ENCODE measurements at places on chromosomes 16 and 17.

DNA sequence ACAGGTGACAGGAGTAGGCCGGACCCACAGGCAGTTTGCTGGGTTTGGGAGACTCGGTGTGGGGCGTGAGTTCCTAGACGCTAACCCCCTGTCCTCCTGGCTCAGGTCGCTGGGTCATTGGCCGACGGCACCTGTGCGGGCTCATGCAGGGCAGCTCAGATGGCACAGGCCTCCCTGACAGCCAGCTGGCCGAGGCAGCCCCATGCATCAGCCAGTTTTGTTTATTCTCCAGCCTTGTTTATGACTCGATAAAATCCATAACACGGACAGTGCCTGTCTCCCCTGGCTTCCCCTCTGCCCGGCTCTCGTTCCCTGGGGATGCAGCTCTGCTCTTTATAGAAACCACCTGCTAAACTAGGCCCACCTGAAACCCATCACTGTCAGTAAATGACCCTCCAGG is 46.0 kb downstream of the SDK2 start:
- DNase-seq = no peak

- DNase-seq = no peak
These were observed 502.9 kb downstream of the GRIN2A start for GRCh38 chr16:9679213-9679767.

- no peak for DNase-seq
These were observed 6.6 kb upstream of the ARMC5 start for GRCh38 chr16:31452631-31453106.

DNA sequence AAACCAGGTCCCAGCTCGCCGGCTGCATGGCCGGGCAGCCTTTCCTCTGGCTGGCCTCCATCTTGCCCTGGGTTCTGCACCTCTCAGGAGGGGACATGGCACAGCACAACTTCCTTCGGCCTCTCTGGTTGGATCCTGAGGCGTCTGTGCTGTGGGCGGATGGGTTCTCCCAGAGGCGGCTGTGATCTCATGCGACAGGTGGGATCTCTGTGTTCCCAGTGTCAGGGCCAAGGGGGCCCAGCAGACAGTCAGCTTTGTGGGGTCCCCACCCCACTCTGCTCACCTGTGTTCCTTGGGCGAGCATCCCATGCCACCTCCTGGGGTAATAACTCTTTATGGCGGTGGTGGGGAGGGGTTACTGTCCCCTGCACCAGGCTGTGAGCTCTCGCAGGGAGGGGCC is 35.8 kb downstream of the FA2H start:
- DNase-seq = no peak

DNA sequence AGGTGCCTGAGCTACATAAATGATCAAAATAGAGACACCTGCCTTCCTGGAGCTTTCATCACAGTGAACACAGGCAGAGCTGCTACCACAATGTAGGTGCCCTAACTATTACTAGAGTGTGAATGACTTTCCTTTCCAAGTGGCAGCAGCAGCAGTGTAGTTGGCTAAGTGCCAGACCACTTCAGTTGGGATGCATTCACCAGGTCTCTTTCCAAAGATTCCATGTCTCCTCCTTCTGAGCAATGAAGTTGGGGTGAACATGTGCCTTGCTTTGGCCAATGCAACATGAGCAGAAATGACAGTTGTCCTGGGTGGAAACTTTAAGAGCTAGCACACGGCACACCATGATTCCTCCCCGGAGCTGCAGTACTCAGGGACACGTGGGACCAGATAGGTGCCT is 23.3 kb upstream of the CACNG4 start:
- no peak for DNase-seq

DNA sequence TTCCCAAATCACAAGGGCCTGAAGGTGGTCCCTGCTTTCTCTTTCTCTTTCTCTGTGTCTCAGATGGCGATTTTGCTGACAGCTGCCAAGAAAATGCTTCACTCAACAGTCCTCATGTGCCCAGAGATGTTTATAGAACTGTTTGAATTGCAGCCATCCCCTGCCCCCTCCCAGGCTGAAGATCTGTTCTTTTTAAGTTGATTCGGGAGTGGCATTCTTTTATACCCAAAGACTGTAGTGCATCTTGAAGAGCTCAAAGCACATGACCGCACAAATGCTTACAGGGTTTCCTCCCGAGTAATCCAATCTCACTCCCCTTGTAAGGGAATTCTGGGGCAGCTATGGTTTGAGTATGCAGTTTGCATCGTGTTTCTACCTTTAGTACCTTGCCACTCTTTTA is 75.7 kb downstream of the SEC14L1 start:
- no peak for DNase-seq

DNA sequence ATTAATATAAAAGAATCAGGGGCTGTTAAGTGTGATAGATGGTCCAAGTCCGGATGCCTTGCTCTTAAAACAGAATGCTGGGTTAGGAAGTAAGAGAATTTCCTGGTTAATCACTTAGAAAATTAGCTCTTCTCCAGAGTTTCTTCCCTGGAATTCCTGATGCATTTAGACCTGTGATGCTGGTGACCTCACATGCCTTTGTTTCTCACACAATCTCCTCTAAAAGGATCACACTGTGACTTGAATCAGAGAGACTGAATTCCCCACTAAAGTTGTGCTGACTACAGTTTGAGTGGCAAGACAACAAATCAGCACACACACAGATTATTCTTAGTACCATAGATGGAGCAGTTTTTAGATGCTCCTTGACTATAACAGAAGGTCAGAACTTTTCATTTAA is 4.4 kb upstream of the RNF43 start:
- no peak for DNase-seq

- DNase-seq = no peak
These were observed 122.2 kb downstream of the MRM1 start for GRCh38 chr17:36723459-36724025.

DNA sequence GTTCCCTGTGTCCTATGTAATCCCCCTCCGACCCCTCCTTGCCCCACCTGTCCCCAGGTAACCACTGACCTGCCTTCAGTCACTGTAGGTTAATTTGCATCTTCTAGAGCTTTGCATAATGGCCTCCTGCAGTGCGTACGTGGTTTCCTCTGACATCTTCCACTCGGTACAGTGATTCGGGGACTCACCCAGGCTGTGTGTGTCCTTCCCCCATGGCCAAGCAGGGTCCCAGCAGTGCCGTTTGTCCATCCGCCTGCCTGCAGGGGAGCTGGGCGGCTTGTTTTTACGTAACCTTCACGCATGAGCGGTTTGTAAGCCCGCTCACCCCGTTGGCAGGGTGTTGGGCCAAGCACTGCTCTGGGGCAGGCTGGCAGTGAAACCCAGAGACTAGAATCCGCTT is 7.9 kb downstream of the MAPK8IP3 start:
- peak; percentile 81 for DNase-seq

DNA sequence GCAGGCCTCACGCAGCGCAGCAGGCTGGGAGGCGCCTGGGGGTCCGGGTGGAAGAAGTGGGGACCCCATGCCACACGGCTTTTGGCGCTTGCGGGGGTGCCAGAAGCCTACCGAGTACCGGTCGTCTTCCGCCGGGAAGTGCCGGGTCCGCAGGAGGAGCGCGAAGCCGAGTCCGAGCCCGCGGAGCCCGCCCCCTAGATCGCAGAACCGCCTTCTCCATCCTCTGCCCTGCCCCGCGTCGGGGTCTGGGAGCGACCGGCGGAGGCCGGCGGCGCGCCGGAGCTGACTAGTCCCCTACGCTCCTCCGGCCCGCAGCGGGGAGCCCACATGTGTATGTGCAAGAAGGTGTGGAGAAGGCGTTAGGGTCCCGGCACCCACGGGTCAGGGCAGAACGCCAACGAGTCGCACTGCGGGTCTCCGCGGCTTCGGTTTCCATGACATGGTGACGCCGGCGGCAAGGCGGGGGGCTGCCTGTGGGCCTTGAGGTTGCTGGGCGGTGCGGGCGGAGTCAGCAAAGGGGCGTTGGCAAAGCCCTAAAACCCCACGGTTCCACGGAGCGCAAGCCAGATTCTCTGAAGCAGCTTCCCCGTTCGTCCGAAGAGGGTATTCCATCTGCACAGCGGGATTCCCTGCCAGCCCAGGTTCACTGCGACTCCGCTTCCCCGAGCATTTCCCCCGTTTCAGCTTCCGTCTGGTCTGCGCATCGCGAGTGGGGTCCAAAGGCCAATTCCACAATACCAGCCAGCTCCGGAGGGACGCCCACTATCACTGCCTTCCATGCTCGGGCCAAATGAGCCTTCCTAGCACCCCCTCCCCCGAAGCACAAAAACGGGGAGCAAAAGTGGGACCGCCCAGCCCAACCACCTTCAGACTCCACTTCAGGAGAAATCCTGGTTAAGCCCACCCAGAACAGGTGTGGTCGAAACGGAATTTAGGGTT is 2.3 kb upstream of the LHX1 start:
- no peak for DNase-seq

DNA sequence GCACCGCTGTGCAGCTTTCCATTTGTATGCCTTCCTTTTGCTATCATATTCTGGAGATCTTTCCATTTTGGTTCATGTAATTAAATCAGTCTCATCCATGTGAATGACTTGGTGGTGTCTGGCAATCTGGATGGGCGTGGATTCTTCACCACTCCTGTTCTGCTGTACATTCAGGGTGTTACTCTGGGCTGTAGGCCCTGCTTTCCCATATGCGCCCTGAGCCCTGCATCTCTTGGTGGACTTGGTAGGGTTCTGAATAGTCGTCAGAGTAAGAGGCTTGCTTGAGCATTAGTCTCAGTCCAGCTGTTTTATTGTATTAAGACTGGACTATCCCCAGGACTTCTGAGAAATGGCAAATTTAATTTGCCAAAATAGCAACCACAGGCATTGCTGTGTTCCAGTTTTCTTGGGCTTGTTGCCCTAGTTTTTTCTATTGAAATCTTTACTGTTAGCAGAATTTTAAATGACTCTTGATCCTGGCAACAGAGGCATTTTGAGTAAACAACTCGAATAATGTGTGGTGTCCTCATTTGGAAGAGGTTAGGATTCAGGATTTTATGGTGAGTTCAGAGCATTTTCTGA is 14.9 kb downstream of the BANP start:
- no peak for DNase-seq

DNA sequence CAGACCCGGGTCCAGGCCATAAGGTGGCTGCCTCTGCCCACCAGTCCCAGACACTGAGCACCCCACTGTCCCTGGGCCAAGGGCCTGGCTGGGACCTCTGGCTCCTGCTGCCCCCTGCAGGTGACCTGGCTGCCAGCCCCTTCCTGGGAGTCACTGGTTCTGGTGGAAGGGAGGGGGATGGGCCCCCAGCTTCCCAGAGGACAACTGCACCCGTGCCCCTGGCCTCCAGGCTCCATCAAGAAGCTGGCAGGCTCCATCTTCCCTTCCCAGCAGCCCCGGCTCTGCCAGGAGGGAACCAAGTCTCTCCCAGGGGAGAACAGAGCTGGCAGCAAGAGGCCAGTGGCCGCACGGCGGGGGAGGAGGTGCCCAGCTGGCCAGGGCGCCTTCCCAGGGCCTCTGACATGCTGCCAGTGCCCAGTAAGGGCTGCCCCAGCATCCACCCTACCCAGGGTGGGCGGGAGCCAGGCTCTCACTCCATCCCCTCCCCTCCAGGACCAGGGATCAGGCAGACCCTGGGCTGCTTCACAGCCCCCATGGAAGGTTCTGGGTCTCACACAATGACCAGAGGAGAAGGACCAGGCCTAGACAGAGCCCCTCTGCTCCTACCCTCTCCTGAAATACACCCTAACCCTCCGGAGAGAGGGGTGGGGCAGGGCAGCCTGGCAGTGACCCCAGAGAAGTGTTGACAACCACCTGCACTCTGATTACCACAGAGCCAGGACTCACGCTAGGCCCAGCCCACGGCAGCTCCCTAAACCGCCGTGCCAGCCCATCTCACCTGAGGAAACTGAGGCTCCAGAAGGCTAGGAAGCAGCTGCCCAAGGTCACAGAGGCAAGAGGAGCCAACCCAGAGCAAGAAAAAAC is 3.6 kb downstream of the CLUH start:
- DNase-seq = no peak

DNA sequence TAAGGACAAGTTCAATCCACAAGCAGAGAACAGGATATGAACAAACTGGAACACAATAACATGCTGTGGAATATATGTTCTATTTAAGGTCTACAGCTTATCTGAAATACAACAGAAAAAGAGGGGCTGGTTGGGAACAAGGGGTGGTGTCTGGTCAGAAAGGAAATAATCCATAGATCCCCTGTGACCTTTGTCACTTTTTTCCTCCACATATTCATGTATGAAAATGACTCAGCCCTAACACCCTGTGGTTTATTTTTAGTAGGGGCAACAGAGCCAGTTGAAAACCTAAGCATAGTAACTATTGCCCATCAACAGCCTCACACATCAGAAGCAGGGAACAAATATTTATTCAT is 12.3 kb upstream of the SPAG9 start:
- no peak for DNase-seq

GRCh38 chr16:48330189-48330840 is 54.9 kb downstream of the SIAH1 start:
- DNase-seq = no peak

GRCh38 chr17:7755095-7755890 is 37.7 kb downstream of the DNAH2 start:
- DNase-seq = no peak

DNA sequence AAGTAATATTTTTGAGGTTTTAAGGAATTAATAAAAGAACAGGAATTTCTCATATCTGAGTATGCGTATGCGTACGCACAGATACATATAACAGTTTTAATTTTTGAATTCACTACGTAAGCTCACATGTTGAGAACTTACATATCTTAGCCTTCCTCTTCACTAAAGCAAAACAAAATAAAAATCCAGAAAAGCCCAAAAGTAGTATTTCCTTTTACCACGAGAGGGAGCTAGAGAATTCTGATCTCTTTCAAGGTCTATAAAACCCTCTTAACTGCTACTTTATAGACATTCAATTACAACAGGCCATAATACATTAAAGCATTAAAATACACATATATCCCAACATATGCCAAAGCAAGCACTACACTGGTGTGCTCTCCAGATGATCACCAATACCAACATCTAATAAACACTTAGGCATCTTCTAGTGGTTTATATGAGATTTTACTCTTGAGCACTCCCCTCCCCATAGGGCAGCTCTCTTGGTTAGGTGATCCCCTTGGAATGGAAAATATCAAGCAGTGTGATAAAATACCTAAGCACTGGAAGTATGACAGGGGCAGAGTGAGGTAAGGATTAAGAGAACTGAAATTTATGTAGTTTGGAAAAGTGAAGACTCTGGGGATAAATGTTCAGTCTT is 94.0 kb downstream of the SKAP1 start:
- DNase-seq = no peak

DNA sequence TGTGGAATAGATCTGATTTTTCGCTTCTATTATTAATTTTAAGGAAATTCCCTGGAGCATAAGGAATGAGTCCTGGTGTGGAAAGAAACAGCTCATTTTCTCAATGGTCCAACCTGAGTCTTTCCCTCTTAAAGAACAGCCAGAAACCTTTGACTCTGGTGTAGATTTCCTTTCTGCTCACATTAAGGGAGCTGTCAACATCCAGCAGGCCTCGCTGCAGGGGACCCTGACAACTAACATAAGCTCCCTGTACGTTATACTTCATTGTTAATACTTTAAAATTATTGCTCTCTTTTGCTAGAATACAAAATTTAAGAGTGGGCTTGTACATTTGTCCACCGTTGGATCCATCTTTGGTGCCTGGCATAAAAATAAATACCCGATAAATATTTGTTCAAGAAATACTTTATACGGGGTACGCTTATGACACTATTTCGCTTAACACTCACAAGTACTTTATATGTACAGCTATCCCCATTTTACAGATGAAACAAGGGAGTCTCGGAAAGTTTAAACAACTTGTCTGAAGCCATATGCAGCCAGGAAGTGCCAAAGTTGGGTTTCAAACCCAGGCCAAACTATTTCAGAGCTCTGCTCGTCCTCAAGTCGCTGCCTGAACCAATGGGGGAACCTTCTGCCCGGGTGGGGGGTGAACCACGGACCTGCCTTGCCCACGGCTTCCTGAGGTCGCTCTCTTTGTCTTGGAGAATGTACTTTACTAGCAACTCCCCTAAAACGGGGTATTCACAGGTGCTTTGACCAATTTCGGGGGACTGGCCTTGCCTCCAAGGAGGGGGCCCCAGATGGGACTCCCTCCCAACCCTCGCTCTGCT is 611 bp downstream of the SMARCE1 start:
- peak; percentile 41 for DNase-seq
